ENCODE measurements at places on chromosomes 7 and 10.
A peak's percentile ranks its signal among the peaks of the same experiment; 100 is the strongest.

DNA sequence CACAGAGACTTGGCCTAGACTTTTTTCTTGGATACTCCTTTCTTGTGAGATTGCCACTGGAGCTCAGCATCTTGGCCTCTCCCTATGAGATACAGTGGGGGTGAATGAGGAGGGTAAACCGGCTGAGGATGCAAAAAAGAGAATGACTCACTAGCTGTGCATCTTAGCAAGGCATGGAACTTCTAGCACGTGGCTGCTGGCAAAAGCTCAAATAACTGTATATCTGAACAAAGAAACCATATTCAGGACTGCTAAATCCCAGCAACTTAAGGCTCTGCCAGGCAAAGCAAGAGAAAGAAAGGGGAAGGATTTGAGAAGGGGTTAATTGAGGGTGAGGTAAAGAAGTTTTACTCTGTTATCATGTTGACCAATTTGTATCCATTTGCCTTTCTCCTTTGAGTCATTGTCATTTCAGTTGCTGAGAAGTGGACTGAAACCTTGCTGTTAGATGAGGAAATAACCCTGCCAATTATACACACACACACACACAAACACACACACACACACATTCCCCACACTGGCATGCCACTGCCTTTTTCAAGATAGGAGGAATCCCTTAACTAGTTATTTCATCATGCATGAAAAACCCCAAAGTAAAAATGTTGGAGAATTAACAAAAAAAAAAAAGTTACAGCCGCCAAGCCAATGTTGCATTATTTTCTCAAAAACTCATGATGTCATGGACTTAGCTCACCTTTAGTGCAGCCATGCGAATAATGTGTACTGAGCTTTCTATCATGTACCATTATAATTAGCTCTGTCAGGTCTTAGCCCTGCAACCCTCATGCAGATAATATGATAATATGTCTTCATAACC lies 997.3 kb downstream of the LRMDA start:
- H3K27me3 ChIP-seq = no peaks in the 10 kb centered on the region
- no peak for DNase-seq
- no peaks in the 10 kb centered on the region for H3K4me1 ChIP-seq
- no peaks in the 10 kb centered on the region for H3K36me3 ChIP-seq

GRCh38 chr10:23001901-23002516 lies 74.2 kb downstream of the ARMC3 start:
- no peak overlapping the region for H3K27ac ChIP-seq
- no peaks in the 10 kb centered on the region for H3K36me3 ChIP-seq
- no peaks in the 10 kb centered on the region for H3K4me1 ChIP-seq
- no peak overlapping the region for H3K4me3 ChIP-seq
- no peak for DNase-seq
- H3K27me3 ChIP-seq = no peaks in the 10 kb centered on the region

GRCh38 chr10:83023662-83024061 lies 1115.6 kb upstream of the GHITM start:
- H3K36me3 ChIP-seq = no peaks in the 10 kb centered on the region
- H3K27me3 ChIP-seq = no peaks in the 10 kb centered on the region
- no peak overlapping the region for H3K4me3 ChIP-seq
- no peak for DNase-seq
- no peaks in the 10 kb centered on the region for H3K4me1 ChIP-seq

- H3K27ac ChIP-seq = no peak overlapping the region
- H3K4me3 ChIP-seq = no peak overlapping the region
- H3K36me3 ChIP-seq = no peaks in the 10 kb centered on the region
- no peaks in the 10 kb centered on the region for H3K27me3 ChIP-seq
- no peaks in the 10 kb centered on the region for H3K4me1 ChIP-seq
Measured at GRCh38 chr7:107725138-107725740, 18.7 kb upstream of the CBLL1 start.

DNA sequence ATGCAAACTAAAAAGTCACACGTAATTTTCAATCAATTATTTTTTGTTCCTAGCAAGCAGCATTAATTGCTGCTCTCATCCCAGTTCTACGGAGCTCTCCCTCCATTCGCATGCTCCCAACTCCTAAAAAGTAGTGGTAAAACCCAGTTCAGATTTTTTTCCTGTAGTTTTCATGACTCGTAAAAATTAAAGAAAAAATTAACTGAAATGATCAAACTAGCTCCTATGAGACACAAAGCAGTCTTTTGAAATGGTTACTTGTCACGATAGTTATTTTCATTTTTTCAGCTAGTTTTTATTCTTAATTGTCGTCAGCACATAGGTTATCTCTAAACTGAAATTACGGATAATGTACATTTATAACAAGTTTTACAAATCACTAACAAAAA lies 1.8 kb downstream of the HNRNPA2B1 start:
- no peak for DNase-seq
- H3K27me3 ChIP-seq = no peaks in the 10 kb centered on the region
- H3K4me3 ChIP-seq = peak overlapping the region; percentile 90
- H3K4me1 ChIP-seq = peaks cover 15% of the 10 kb centered on the region
